ENCODE measurements at places on chromosomes 5 and 9.

DNA sequence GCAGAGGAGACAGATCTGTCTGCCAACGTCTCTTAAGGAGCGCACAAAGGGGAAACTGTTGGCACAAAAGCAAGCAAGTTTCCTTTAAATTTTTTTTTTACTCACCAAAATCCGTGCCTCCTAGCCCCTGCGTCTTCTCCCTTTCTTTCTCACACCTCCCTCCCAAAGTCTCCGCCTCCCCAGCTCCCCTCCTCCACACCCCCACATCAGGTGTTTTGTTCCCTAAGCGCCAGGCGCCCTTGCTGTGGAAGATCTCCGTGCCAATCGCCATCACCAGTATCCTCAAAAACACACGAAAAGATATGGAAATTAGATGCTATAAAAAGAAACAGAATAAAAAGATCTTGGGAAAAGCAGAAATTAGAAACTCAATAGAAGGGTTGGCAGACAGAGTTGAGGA lies 87.6 kb downstream of the DRD1 start:
- no peak for DNase-seq

GRCh38 chr9:18058564-18059442 lies 415.1 kb upstream of the ADAMTSL1 start:
- DNase-seq, result no peak

DNA sequence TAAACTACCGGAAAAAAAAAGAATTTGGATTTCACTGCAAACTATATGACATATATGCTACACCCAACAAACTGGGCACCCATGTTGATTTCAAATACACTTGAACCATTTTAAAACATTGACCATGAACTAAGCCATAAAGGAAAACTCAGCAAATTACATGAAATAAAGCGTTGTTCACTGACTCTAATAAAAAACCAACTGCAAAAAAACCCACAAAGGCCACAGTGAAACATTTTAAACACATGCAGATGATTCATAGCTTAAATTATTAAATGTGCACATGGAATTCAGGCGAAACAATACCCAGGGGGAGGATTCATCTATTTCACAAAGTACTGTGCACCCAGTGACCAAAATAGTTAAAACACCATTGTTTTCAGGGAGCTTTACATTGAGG lies 33.3 kb downstream of the MTRR start:
- DNase-seq, result no peak

- no peak for DNase-seq
Measured at GRCh38 chr5:25944786-25945185, 1093.6 kb downstream of the CDH9 start.

GRCh38 chr5:126847826-126848251 lies 70.9 kb downstream of the LMNB1 start:
- no peak for DNase-seq

DNA sequence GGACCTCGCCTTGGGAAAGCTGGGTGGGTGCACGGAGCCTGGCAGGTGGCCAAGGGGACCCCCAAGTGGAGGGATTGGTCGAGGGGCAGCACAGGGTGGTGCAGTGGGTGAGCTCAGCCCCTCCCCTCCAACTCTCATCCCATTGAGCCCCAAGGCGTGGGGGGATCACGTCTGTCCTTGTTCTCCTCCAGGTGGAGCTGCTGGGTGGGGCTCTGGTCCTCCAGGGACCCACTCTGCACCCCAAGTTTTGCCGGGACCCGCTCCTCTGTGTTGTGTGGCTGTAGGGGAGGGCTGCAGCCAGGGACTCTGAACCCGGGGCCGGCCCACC lies 3.6 kb upstream of the FUT7 start:
- no peak for DNase-seq

- no peak for DNase-seq
Measured at GRCh38 chr5:82551192-82551591, 273.0 kb upstream of the RPS23 start.

DNA sequence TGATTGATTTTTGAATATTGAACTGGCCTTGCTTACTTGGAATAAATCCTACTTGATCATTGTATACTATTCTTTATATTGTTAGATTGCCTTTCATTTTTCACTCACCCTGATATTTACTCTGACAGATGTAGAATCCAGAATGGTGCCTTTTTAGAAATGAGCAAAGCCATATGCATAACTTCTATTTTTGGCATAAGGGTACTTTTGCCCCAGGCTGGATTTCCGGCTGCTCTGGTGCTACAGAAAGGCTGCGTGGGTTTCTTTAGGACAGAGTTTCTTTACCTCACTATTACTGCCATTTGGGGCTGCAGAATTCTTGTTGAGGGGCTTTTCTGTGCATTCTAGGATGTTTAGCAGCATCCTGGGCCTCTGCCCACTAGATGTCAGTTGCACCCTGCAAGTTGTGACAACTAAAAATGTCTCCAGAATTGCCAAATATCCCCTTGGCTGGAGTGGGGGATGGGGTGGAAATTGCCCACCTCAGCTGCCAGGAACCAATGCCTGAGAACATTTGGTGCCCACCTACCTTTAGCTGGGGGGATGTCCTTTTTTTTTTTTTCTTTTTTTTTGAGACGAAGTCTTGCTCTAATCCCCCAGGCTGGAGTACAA lies 50.1 kb downstream of the SLC36A1 start:
- DNase-seq, result no peak

DNA sequence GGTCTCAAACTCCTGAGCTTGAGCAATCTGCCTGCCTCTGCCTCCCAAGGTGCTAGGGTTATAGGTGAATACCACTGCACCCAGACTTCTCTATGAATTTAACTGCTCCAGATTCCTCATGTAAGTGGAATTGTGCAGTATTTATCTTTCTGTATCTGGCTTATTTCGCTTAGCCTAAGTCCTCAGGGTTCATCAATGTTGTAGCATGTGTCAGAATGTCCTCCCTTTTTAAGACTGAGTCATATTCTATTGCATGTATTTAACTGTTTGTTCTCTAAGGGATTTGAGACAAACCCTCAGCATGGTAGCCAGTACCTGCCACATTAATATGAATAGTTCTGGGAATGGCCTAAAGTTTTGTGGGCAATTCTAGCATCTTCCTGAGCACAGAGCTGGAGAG lies 53.9 kb upstream of the TUT7 start:
- DNase-seq, result peak; percentile 46

- no peak for DNase-seq
Measured at GRCh38 chr9:17987189-17987588, 408.3 kb downstream of the SH3GL2 start.

DNA sequence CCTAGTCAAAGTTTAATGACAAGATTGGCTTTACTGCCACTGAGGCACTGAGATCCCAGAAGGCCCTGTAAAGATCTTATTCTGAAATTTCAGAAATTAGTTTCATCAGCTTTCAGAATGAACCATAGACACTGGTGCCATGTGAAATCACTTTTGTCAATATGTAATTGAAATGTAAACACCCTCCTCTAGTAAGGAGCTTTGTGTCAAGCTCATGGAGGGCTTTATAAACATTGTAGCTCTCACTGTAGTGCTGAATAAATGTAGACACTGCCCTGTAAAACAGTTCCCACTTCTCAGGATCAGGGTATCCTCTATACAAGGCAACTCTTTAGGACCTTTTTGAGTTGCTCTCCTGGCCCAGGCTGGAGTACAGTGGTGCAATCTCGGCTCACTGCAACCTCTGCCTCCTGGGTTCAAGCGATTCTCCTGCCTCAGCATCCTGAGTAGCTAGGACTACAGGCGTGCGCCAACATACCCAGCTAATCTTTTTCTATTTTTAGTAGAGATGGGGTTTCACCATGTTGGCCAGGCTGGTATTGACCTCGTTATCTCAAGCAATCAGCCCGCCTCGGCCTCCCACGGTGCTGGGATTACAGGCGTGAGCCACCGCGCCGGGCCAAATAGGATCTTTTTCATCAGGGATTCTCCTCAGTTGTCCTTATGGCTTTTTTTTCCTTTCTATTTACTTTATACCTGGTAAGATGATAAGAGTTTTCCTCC lies 1823.9 kb upstream of the CDH9 start:
- no peak for DNase-seq

DNA sequence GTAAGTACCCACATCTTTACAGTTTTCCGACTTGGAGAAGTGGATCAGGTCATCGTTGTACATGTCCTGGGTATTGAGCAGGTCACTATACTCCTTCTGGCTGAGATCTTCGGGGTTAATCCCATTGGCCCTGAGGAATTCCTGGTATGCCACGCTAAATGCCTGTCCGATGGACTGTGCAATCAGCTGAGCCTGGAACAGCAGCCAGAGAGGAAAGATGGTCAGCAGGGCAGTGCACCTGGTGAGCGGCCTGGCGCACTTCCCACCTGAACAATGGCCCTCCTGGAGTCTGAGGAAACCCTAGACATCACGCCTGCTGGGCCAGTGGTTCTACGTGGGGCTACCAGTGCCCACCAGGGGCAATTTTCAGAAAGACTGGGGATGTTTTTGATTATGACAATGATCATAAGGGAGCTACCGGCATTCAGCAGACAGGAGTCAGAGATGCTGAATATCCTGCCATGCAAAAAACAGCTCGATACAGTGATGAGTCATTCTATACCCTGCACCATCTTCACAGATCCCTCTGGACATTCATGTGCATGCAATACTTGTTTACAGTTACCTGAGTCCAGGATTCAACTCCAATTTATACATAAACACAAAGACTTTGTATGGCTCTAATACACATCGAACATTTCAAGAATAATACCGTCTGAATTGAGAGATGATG lies 127.2 kb downstream of the ENTREP1 start:
- DNase-seq, result no peak

DNA sequence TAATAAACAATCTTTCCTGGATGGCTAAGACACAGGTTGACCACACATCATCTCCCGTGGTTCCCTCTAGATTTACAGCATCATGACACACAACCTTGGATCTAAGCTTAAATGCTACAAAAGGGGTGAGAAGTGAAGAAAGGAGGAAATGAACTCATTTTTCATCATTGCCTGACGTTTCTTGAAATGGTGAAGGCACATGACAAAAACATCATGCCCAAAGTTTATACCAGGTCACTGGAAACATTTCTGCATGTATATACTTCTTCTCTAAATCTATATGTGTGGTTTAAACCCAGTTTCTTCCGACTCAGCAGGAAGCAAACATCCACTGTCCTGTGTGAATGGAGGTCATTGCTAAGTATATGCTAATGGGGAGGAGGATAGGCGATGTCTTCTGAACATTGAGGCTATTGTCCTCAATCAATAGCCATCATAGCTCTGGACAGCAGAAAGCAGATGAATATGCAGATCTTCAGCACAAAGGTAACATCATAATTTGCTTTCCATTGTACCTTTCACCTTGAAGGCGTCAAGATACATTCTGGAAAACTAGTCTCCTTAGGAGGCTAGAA lies 137.4 kb downstream of the MED27 start:
- DNase-seq, result peak; percentile 12

DNA sequence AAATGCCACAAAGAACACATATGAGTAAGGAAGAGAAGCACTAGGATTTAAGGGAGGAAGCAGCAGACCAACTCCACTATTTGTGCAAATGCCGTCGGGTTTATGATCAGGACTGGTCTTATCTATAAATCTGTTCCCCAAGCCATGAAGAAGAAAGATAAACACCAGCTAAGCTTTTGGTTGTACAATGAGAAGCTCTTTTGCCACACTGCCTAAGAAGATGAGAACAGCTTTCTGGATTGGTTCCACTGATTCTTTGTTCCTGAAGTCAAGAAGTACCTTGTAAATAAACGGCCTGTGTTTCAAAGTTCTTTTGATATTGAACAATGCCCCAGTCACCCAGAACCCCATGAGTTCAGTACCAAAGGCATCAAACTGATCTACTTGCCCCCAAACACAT lies 93.9 kb downstream of the RFX3 start:
- no peak for DNase-seq

- no peak for DNase-seq
Measured at GRCh38 chr5:1934801-1935429, 52.2 kb upstream of the IRX4 start.

GRCh38 chr9:20144197-20144596 lies 355.4 kb upstream of the SLC24A2 start:
- no peak for DNase-seq

- DNase-seq, result no peak
Measured at GRCh38 chr5:151895660-151896030, 29.0 kb downstream of the GLRA1 start.

DNA sequence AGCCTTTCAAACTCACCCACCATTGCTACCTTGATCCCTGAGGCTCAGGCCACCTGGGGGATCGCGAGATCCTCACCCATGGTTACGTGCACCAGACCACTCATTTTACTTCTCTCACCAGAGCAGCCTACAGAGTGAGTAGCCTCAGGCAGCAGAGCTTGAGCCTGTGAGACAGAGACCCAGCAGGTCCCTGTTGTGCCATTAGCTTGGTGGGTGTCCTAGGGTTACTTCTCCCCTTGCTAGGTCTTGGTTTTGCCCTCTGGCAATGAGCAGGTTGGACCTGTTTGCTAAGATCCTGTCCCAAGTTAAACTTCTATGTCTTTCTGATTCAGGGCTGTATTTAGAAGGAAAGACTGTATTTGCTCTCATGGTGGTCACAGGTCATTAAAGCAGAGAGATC lies 21.8 kb downstream of the WHRN start:
- no peak for DNase-seq

- DNase-seq, result no peak
Measured at GRCh38 chr9:119343059-119343990, 25.9 kb downstream of the BRINP1 start.

GRCh38 chr9:131138676-131139075 lies 13.3 kb downstream of the NUP214 start:
- no peak for DNase-seq

GRCh38 chr5:73909474-73909873 lies 283.5 kb downstream of the ARHGEF28 start:
- DNase-seq, result no peak

- DNase-seq, result no peak
Measured at GRCh38 chr5:137086342-137086741, 412.8 kb downstream of the SPOCK1 start.

DNA sequence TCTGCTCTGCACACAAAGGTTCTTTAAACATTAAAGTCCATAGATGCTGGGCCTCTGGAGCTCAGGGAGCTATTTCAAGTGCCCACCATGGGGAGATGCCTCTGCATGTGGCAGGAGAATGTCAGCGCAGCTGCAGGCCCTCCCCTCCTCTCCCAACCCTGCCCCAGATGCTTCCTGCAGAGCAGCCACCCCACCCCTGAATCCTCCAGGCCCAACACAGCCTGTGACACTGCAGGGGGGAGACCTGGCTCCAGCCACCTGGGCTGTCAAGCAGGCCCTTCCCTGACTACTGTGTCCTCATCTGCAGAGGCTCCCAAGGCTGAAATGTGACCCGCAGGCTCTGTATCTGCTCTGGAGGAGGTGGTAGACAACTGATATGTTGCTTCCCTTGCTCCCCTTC lies 213.9 kb downstream of the GABBR2 start:
- DNase-seq, result no peak

Measured in NCI-H226 (cell line).